HTR-8/SVneo (cell line): ENCODE measurements at places on chromosomes 5 and 9.
A peak's percentile ranks its signal among the peaks of the same experiment; 100 is the strongest.

GRCh38 chr5:91598216-91598615 is 215.1 kb upstream of the ARRDC3 start:
- no peak for DNase-seq

- no peak for DNase-seq
Observed at GRCh38 chr9:38638881-38639576, 18.6 kb upstream of the ANKRD18A start.

DNA sequence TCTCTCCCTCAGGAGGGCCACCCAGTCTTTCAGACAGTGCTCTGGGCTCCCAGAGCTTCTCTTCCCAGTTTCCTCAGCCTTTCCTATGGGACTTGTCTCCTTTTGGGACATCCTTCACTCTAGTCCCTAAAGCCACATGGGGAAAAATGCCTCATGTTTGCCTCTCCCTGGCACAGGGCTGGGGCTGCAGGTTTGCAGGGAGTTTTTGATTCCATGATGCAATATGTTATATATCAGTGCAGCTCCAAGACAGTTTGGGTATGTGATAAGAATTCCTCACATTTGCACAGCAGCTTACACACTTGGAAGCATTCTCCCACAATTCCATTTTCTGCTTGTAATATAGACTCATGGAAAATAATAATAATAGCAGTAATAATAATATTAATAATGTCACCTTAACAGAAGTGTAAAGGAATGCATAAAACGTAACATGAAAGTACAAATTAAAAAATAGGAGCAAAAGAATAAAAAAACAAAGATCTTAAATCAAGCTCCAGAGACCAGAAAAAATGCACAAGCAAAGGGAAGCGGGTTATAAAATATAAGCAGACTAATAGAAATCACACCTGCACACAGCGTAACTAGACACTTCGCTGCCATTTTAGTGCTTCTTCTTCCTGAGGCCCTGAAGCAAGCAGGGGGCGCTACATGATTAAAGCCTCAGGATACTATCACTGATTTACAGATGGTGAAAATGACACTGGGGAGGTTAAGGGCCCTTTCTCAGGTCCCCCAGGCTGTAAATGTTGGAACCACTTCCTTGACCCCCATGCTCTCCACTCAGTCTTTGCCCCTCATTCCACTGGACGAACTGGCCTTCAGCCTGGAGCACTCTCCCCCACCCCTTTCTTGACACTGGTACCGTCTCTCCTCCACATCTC is 70.0 kb upstream of the IL17B start:
- no peak for DNase-seq

- no peak for DNase-seq
Observed at GRCh38 chr5:72020161-72020983, 86.9 kb upstream of the MAP1B start.

- DNase-seq: no peak
Observed at GRCh38 chr5:54296386-54296785, 14.0 kb downstream of the ARL15 start.

- no peak for DNase-seq
Observed at GRCh38 chr5:5521029-5521428, 98.6 kb downstream of the ICE1 start.

GRCh38 chr5:171488876-171489275 is 69.4 kb downstream of the FGF18 start:
- no peak for DNase-seq

DNA sequence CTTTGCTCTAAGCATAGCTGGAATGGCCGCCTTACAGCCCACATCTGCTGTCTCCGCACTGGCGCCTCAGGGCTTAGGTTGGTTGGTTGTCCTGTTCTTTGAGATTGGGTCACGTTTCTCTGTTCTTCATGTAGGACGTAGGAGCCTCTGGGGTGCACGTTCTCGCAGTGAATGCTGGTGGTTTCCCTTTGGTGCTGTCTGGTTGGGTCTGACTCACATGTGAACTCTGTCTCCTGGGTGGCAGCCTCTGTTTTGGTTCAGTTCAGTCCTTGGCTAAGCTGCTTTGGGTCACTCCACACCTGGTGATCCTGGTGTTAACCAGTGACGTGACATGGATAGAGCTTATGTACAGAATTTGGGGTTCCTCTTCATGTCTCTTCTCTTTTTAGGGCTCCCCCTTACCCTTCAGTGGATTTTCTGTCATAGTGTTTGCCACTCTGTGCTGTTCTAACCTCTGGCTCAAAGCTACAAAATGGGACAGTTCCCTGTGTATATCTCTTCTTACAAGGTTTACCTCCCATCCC is 12.6 kb upstream of the LPCAT1 start:
- no peak for DNase-seq

DNA sequence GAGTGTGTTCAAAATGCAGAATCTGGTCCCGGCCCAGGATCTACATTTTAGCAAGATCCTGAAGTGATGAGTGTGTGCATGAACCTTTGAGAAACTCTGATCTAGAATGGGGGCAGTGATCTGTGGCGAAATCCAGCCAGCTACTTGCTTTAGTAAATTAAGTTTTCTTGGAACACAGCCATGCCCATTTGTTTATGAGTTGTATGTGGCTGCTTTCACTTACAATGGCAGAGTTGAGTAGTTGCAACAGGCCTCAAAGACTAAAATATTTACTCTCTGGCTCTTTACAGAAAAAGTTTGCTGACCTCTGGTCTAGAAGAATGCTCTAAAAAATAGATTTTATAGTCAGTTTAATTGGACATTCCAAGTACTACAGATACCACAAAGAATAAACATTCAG is 588.3 kb downstream of the BNC2 start:
- no peak for DNase-seq

DNA sequence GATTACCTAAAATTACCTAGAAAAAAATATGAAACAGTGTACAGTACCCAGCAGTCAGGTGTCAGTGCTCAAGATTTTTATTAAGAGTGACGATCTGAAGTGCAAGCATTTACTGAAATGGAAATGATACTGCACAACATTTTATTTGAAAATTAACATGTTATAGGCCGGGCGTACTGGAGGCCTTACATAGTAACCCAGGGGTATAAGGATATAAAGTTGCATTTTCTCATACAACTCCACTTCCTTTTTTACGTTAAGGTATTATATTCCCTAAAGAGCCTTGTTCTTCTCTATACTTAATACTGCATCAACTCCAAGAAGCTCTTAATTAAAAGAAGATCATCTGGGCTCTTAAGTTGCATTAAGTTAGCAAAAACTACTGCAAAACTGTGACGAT is 3.3 kb downstream of the MAT2B start:
- DNase-seq: no peak

DNA sequence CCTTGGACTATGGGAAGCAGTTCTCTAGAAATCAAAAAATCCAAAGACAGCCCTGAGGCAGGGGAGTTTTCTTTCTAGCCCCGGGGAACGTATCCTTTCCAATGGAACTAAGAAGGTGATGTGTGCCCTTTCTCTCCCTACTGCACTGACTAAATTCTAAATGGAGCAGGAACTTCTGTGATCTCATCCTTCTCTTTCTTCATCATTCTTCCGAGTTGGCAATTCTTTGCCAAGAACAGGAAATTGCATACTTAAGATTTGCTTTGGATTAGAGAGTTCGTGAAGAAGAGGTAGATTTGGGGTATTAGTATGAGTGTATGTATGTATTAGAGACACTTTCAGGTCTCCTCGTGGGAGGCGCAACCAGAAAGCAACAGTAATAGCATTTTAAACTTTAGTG is 178.0 kb upstream of the PIK3R1 start:
- no peak for DNase-seq

- DNase-seq: no peak
Observed at GRCh38 chr5:138544181-138545134, 1.4 kb upstream of the ETF1 start.

GRCh38 chr9:87336914-87337333 is 160.7 kb upstream of the DAPK1 start:
- peak; percentile 34 for DNase-seq

DNA sequence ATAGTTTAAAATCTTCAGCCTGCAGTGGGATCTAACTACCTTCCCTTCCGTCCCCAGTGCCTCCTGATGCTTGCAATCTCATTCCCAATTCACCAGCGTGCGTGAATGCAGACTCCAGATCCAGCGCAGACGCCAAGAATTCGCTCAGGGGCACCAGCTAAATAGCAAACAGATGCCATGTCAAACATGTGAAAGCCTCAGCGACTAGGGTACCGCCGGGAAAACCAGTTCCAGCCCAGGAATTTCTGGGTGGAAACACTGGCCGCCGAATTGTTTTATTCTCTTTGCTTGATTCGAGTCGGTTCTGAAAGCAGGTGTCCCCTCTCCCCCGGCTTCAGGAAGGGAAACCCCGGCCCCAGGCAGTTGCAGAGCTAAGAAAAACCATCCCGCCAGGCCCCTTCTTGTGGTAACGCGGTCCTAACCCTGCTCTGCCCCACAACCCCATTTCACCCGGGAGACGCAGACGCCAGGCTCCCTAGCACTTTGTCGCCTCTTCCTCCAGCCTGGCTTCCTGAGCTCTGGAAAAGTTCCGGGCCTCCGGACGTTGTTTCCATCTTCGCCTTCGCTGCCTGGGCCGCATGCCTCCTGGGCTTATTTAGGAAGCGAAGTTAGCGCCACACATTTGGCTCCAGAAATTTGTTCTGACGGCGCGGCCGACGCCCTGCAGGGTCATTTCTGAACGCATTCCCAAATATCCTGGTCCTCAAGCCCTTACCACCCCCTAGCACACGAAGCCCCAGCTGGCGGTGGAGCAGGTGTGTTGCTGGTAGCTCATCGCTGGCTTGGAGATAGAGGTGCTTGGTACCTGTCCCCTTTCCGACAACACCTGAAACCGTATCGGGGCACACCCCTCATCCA is 665 bp upstream of the LVRN start:
- DNase-seq: no peak

DNA sequence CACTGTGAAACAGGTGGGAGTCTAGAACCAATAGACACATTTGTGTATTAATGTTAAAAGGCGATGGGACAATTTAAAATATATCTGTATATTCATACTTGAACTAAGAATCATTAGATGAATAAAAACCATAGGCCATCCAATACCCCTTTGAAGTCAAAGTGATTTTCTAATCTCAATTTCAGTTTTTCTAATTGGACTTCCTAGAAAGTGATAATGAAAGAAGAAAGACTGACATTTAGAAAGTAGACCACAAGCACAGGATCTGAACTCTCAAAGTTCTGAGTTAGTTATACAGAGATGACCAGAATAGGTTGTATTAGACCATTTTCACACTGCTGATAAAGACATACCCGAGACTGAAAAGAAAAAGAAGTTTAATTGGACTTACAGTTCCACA is 412.8 kb upstream of the PIK3R1 start:
- no peak for DNase-seq

GRCh38 chr5:115381911-115382662 is 85.6 kb upstream of the CCDC112 start:
- no peak for DNase-seq

DNA sequence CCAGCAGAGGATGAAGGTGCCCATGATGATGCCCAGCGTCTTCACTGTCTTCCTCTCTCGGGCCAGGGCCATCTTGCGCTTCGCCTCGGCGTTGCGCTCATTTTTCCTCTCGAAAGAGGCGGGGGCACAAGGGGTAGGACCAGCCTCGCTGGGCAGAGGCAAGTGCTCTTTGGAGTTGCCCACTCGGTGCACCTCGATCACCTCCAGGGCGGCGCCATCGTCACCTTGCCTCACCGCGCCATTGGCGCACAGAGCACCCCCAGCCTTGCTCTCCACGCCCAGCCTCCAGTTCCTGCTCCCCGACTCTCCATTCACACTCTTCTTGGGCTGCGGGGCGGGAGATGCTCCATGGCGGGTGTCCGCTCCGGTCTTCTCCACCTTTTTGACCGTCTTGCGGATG is 1.6 kb downstream of the HTR1A start:
- no peak for DNase-seq

- DNase-seq: no peak
Observed at GRCh38 chr9:81071108-81071507, 618.2 kb downstream of the TLE1 start.

- DNase-seq: peak; percentile 5
Observed at GRCh38 chr5:78162253-78162862, 132.1 kb downstream of the AP3B1 start.

DNA sequence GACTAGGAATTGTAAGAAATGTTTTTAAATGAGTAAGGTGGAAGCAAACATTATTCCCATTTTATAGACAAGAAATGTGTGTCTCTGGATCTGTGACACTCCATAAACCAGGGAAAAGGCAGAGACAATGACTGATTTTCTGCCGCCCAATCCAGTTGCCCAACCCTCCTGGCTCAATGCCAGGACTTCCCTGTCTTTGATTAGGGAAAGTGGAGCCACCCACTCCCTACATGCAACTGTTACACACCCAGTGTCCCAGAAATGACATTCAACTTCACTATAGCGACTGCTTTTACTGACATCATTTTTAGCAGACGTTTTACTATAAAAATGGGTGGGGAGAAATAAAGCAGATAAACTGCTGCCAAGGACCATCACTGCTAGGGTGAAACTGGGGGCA is 79.7 kb downstream of the THBS4 start:
- no peak for DNase-seq

- DNase-seq: peak; percentile 29
Observed at GRCh38 chr9:98380065-98380681, 124.7 kb upstream of the TBC1D2 start.

- no peak for DNase-seq
Observed at GRCh38 chr9:4600368-4600767, 61.7 kb upstream of the PLPP6 start.

DNA sequence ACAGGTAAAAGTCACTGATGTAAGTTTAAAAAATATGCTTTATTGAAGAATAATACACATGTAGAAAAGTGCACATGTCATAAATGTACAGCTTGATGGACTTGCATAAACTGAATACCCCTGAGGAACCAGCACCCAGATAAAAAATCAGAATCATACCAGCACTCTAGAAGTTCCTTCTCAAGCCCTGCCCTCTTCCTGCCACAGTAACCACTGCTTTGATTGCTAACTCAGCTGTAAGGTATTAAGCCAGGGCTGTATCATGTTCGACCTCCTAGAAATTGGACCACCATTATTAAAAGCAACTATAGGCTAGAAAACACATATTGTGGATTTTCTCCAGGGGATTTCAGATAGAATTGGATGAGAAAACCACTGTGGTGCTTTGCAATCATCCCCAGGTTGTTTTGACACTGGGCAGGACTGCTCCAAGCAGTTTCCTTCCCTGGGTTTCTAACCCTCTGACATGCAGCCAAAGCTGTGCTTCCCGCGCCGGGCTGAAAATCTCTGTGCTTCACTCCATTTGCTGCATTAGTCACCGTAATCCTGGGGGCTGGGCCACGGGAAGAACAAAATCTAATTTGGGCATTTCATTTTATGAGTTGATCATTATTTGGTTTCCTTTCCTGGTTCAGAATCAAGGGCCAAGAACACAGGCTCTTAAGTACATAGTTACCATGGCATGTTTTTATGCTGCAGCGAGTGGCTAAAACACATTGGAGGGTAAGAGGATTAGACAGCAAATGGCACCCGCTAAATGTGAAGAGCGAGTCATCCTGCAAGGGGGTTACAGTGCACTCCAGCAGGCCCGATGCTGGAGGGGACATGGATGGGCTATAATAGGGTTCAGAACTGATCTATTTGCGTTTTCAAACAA is 139.4 kb upstream of the IL12B start:
- DNase-seq: no peak
